Sigmoid colon (tissue), 7 donors: ENCODE measurements at places on chromosomes 1 and 21. TPM values are rescaled to one million over a fixed set of nuclear protein-coding genes. Genes with fewer than 3 reads are reported as not detected.
A peak's percentile ranks its signal among the peaks of the same experiment; 100 is the strongest.

- H3K36me3 ChIP-seq: peaks cover 45% of the 10 kb centered on the region
- peak; percentile 49 for DNase-seq
- H3K4me1 ChIP-seq: peaks cover 11% of the 10 kb centered on the region
Measured at GRCh38 chr21:32499249-32500055, 85.9 kb downstream of the TCP10L start.

GRCh38 chr1:59138402-59138801 is 158.5 kb upstream of the FGGY start:
- peaks cover 10% of the 10 kb centered on the region for H3K4me1 ChIP-seq
- DNase-seq: no peak
- no peak overlapping the region for H3K27ac ChIP-seq
- H3K27me3 ChIP-seq: no peaks in the 10 kb centered on the region
- H3K4me3 ChIP-seq: no peak overlapping the region

The IGSF21 gene
- 2.6 TPM for total RNA-seq

- no peak overlapping the region for H3K4me3 ChIP-seq
- H3K36me3 ChIP-seq: no peaks in the 10 kb centered on the region
- DNase-seq: peak; percentile 25
- peaks cover 14% of the 10 kb centered on the region for H3K4me1 ChIP-seq
Measured at GRCh38 chr1:200887772-200888348, 6.8 kb upstream of the INAVA start.

DNA sequence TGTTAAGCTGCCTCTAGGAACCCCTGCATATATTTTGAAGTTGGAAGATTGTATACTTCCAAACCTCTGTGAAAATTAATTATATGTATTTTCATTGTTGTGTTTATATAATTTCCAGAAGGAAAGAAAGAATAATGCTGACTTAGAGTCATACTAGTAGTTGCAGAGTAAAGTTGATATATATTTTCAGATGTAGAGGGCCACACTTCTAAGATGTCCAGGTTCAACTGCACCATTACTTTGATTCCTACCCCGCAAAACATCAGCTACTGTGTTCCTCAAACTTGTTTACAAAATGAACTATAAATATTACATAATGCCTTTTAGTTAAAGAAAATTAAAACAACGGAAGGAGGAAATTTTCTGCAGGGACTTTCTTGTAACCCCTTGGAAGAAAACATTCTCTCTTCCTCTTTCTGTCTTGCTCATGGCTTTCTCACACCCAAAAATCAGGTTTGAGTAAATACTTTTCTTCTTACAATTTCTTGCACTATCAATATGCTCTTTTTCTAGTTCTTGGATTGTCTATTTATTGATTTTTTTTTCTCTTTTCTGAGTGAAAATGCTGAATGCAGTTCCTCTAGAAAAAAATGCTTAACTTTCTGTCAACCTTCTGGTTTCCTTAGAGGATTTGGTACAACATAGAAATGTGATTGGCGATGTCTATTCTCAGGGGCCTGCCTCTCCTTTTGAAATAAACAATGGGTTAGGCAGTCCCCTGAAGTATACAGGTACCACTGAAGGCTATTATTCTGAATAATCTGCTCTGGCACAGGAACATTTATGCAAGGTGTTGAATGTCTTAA is 867.8 kb downstream of the TTLL7 start:
- DNase-seq: no peak
- no peaks in the 10 kb centered on the region for H3K36me3 ChIP-seq
- H3K4me1 ChIP-seq: no peaks in the 10 kb centered on the region
- no peak overlapping the region for H3K4me3 ChIP-seq
- no peak overlapping the region for H3K27ac ChIP-seq

- H3K27ac ChIP-seq: peak overlapping the region; percentile 91
- H3K27me3 ChIP-seq: no peaks in the 10 kb centered on the region
- H3K4me1 ChIP-seq: peaks cover 86% of the 10 kb centered on the region
- H3K36me3 ChIP-seq: no peaks in the 10 kb centered on the region
- DNase-seq: peak; percentile 64
- no peak overlapping the region for H3K4me3 ChIP-seq
Measured at GRCh38 chr1:226706684-226707083, 32.4 kb downstream of the ITPKB start.

The SERPINC1 gene
- not detected for total RNA-seq

DNA sequence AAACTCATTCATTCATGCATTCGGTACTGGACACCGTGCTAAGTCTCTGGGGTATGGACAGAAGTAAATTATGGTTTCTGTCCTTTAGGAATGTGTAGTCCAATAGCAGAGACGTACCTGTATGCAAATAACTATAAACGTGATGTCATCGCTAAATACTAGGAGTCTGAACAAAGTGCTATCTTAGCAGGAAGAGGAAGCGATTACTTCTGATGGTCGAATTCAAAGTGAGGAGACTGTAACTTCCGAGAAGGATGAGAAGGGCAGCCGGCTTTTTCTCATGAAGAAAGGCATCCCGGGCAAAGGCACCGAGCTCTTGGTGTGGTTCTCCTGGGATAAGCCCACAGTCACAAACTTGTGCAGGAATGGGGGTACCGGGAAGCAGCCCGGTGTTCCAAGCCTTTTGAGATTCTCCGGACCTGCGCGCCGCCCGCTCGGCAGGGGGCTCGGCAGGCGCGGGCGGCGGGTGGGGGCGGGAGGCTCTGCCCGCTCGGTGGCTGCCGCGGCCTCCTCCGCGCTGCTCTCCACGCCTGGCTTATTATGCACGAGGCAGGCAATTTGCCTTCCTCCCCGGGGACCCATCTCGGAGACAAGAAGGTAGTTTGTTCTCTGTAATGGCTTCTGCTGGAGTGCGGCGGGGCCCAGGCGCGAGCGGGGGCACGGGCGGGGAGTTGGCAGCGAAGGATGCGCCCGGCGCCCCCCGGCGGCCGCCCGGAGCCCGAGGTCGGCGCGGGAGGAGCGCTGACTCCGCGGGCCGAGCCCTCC is 67.5 kb upstream of the CD1D start:
- H3K27ac ChIP-seq: no peak overlapping the region
- H3K36me3 ChIP-seq: no peaks in the 10 kb centered on the region
- H3K4me1 ChIP-seq: peaks cover 15% of the 10 kb centered on the region
- H3K4me3 ChIP-seq: peak overlapping the region; percentile 59

GRCh38 chr1:153598309-153599172 is 14.4 kb downstream of the S100A16 start:
- H3K4me3 ChIP-seq: no peak overlapping the region
- no peaks in the 10 kb centered on the region for H3K36me3 ChIP-seq
- peak; percentile 28 for DNase-seq
- H3K27me3 ChIP-seq: no peaks in the 10 kb centered on the region
- H3K27ac ChIP-seq: no peak overlapping the region
- no peaks in the 10 kb centered on the region for H3K4me1 ChIP-seq

The MYOM3 gene
- total RNA-seq: not detected

GRCh38 chr21:38765056-38765455 is 40.7 kb upstream of the ETS2 start:
- H3K27me3 ChIP-seq: no peaks in the 10 kb centered on the region
- no peak for DNase-seq
- peaks cover 46% of the 10 kb centered on the region for H3K4me1 ChIP-seq

The CDCA8 gene
- total RNA-seq: 0.55 TPM

DNA sequence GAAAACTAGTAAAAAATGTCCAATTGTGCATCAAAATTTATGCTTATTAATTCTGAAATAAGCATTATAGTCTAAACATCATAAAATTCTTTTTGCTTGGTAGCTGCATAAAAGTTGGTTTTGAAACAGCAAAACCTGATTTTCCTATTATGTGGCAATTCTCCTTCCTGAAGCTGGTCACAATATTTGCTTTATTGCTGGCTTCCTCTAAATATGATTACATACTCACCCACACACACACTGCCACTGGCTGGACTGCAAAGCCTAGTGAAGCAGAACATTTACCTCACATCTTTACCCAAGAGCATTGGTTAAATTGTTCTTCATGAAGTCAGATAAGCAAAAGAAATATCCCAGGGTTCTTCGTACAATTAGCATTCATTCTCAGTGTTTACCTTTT is 103.0 kb downstream of the NR5A2 start:
- no peaks in the 10 kb centered on the region for H3K36me3 ChIP-seq
- H3K4me1 ChIP-seq: no peaks in the 10 kb centered on the region
- no peaks in the 10 kb centered on the region for H3K27me3 ChIP-seq
- no peak for DNase-seq
- no peak overlapping the region for H3K4me3 ChIP-seq

- H3K27ac ChIP-seq: no peak overlapping the region
- H3K36me3 ChIP-seq: no peaks in the 10 kb centered on the region
- H3K4me1 ChIP-seq: peaks cover 3% of the 10 kb centered on the region
- H3K27me3 ChIP-seq: no peaks in the 10 kb centered on the region
Measured at GRCh38 chr1:100714599-100714998, 4.9 kb upstream of the VCAM1 start.

DNA sequence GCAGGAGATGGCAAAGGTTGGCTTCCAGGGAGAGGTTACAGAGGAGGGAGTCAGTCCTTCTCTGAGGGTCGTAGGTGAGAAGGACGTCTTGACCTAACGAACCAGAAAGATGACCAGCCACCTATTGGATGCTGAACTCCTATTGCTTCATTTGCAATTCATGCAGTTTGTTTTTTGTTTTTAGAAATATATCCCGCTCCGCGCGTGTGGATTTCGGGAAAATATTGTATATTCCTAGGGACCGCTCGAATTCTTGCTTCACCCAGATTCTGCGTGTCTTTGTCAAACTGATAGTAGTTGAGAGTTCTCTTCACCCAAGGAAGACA is 564 bp downstream of the DISP1 start:
- DNase-seq: no peak
- H3K27me3 ChIP-seq: no peaks in the 10 kb centered on the region
- no peaks in the 10 kb centered on the region for H3K36me3 ChIP-seq
- H3K27ac ChIP-seq: peak overlapping the region; percentile 97
- peak overlapping the region; percentile 91 for H3K4me3 ChIP-seq
- H3K4me1 ChIP-seq: peaks cover 4% of the 10 kb centered on the region

The CLDN14 gene
- total RNA-seq: not detected
